Suprapubic skin (tissue), 4 donors: ENCODE measurements at places on chromosomes 7 and 10. TPM values are rescaled to one million over a fixed set of nuclear protein-coding genes. Genes with fewer than 3 reads are reported as not detected.

Gene DNAJC1
- total RNA-seq: 65.1 TPM

- peaks cover 4% of the 10 kb centered on the region for H3K4me1 ChIP-seq
- H3K36me3 ChIP-seq: no peaks in the 10 kb centered on the region
- H3K27ac ChIP-seq: no peak overlapping the region
- no peaks in the 10 kb centered on the region for H3K27me3 ChIP-seq
These were observed 561.1 kb downstream of the ACTR3B start for GRCh38 chr7:153320681-153321080.

DNA sequence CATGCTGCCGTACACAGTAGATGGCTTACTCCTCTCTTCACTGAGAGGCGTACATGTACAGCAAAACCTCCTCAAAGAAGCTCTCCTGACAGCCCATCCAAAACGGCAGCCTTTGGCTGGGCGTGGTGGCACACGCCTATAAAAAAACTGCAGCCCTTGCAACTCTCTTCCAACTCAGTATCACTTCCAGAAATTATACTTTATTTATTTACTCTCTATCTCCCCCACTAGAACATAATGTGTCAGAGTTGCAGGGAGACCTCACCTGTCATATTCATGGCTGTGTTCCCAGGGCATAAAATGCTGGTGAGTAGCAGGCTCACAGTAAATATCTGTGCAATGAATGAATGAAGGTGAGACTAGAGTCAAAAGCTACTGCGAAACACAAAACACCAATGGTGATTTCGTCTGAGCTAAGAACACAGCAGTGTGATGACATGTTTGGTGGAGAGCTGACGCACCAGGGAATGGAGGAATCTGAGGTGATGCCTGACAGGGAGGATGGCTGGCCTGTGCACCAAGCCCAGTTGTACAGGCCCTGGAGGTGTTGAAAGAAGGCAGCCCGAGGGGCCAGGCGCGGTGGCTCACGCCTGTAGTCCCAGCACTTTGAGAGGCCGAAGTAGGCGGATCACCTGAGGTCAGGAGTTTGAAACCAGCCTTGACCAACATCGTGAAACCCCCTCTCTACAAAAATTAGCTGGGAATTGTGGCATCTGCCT is 55.3 kb downstream of the COBL start:
- no peak overlapping the region for H3K4me3 ChIP-seq
- H3K27ac ChIP-seq: no peak overlapping the region
- DNase-seq: no peak
- peaks cover 36% of the 10 kb centered on the region for H3K4me1 ChIP-seq
- no peaks in the 10 kb centered on the region for H3K36me3 ChIP-seq

Gene MKRN1
- total RNA-seq: 95.8 TPM

Gene GPR26
- total RNA-seq: not detected

- no peaks in the 10 kb centered on the region for H3K27me3 ChIP-seq
- peaks cover 27% of the 10 kb centered on the region for H3K4me1 ChIP-seq
- no peak overlapping the region for H3K4me3 ChIP-seq
- H3K27ac ChIP-seq: no peak overlapping the region
- DNase-seq: no peak
- H3K36me3 ChIP-seq: no peaks in the 10 kb centered on the region
These were observed 56.6 kb downstream of the INPP5A start for GRCh38 chr10:132593900-132594876.

GRCh38 chr7:29922921-29923700 is 66.5 kb downstream of the SCRN1 start:
- no peaks in the 10 kb centered on the region for H3K4me1 ChIP-seq
- no peak overlapping the region for H3K27ac ChIP-seq
- no peak for DNase-seq
- H3K27me3 ChIP-seq: no peaks in the 10 kb centered on the region
- peaks cover 8% of the 10 kb centered on the region for H3K36me3 ChIP-seq

- H3K27ac ChIP-seq: no peak overlapping the region
- no peaks in the 10 kb centered on the region for H3K27me3 ChIP-seq
- DNase-seq: no peak
- H3K4me3 ChIP-seq: no peak overlapping the region
- H3K4me1 ChIP-seq: peaks cover 68% of the 10 kb centered on the region
- no peaks in the 10 kb centered on the region for H3K36me3 ChIP-seq
These were observed 61.9 kb downstream of the COL13A1 start for GRCh38 chr10:69863580-69863979.

GRCh38 chr7:34277016-34277802 is 371.9 kb downstream of the BMPER start:
- no peaks in the 10 kb centered on the region for H3K4me1 ChIP-seq
- H3K27ac ChIP-seq: no peak overlapping the region
- no peaks in the 10 kb centered on the region for H3K36me3 ChIP-seq
- no peaks in the 10 kb centered on the region for H3K27me3 ChIP-seq
- H3K4me3 ChIP-seq: no peak overlapping the region

- no peaks in the 10 kb centered on the region for H3K36me3 ChIP-seq
- DNase-seq: no peak
- peaks cover 23% of the 10 kb centered on the region for H3K4me1 ChIP-seq
- H3K4me3 ChIP-seq: no peak overlapping the region
- peaks cover 93% of the 10 kb centered on the region for H3K27me3 ChIP-seq
- H3K27ac ChIP-seq: no peak overlapping the region
These were observed 20.0 kb downstream of the KCNH2 start for GRCh38 chr7:150958062-150958552.

- peak overlapping the region; percentile 23 for H3K27ac ChIP-seq
- H3K36me3 ChIP-seq: no peaks in the 10 kb centered on the region
- DNase-seq: no peak
- no peaks in the 10 kb centered on the region for H3K27me3 ChIP-seq
These were observed 137.3 kb downstream of the SEMA3C start for GRCh38 chr7:80781561-80781979.

Gene FGL2
- 6.2 TPM for total RNA-seq

Gene MRC1
- total RNA-seq: 9.8 TPM

GRCh38 chr7:98232263-98232585 is 19.8 kb downstream of the TECPR1 start:
- no peak overlapping the region for H3K4me3 ChIP-seq
- no peak overlapping the region for H3K27ac ChIP-seq
- no peaks in the 10 kb centered on the region for H3K27me3 ChIP-seq
